ENCODE measurements at places on chromosomes 3 and 15. TPM values are rescaled to one million over a fixed set of nuclear protein-coding genes. Genes with fewer than 3 reads are reported as not detected.

CCDC33 gene
- total RNA-seq: not detected

- H3K27me3 ChIP-seq: peaks cover 19% of the 10 kb centered on the region
- H3K36me3 ChIP-seq: no peaks in the 10 kb centered on the region
- no peaks in the 10 kb centered on the region for H3K4me1 ChIP-seq
These were observed 9.6 kb upstream of the FAM174B start for GRCh38 chr15:92665100-92665555.

GRCh38 chr3:152477422-152477821 is 208.7 kb downstream of the MBNL1 start:
- DNase-seq: no peak
- no peak overlapping the region for H3K27ac ChIP-seq
- H3K36me3 ChIP-seq: no peaks in the 10 kb centered on the region
- peaks cover 3% of the 10 kb centered on the region for H3K4me1 ChIP-seq
- H3K4me3 ChIP-seq: no peak overlapping the region

DNA sequence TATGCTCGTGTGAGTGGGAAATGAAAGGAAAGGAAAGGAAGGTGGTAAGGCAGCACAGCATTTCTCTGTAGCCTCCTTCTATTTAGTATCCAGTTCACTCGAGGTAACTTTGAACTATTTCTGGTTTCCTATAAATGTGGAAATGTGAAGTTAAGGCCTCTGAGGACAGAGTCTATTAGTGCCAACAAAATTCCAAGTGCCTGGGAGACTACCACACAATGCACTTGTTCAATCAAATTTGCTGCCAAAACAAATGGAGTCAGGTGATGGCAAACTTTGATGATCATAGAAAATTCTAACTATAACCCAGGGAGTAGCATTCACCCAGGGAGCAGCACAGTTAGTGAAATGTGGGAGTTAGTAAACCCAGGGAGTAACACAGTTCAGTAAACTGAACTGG is 155.1 kb downstream of the ALCAM start:
- H3K36me3 ChIP-seq: no peaks in the 10 kb centered on the region
- no peaks in the 10 kb centered on the region for H3K4me1 ChIP-seq
- no peak overlapping the region for H3K4me3 ChIP-seq
- no peak overlapping the region for H3K27ac ChIP-seq
- no peaks in the 10 kb centered on the region for H3K27me3 ChIP-seq

DNA sequence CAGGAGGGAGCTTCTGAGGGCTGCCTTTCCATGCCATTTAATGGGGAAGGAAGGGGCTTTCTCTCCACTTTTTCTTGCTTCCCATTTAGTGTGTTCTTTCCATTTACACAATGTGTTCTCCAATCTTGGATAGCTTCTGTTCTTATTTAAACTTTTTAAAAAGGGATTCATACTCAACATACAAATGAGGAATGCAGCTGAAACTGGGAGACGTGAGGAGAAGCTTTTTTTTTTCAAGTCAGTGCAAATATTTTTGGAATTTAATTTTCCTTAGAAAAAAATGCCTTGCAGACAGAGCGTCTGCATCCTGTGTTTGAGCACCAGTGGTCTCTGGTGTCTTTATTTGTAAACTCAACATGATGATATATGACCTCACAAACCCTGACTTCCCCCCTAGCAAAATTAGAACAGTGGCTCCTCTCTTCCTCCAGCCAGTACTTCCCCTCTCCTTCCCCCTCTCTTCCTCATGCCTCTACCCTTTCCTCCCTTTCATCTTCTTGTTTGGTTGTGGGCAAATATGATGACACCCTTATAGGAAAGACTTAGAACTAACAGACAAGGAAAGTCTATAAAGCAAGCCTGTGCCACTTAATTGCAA is 48.1 kb upstream of the PCSK6 start:
- no peak for DNase-seq
- no peak overlapping the region for H3K27ac ChIP-seq
- H3K4me3 ChIP-seq: no peak overlapping the region
- peaks cover 19% of the 10 kb centered on the region for H3K27me3 ChIP-seq
- no peaks in the 10 kb centered on the region for H3K36me3 ChIP-seq

GRCh38 chr3:4340411-4341335 is 37.5 kb downstream of the SETMAR start:
- H3K27me3 ChIP-seq: no peaks in the 10 kb centered on the region
- no peaks in the 10 kb centered on the region for H3K36me3 ChIP-seq
- H3K4me3 ChIP-seq: no peak overlapping the region
- DNase-seq: no peak
- H3K27ac ChIP-seq: no peak overlapping the region

GUCA1C gene
- total RNA-seq: not detected
